Natural killer cell (primary cell): ENCODE measurements at places on chromosomes 5 and 9. TPM values are rescaled to one million over a fixed set of nuclear protein-coding genes. Genes with fewer than 3 reads are reported as not detected.

DNA sequence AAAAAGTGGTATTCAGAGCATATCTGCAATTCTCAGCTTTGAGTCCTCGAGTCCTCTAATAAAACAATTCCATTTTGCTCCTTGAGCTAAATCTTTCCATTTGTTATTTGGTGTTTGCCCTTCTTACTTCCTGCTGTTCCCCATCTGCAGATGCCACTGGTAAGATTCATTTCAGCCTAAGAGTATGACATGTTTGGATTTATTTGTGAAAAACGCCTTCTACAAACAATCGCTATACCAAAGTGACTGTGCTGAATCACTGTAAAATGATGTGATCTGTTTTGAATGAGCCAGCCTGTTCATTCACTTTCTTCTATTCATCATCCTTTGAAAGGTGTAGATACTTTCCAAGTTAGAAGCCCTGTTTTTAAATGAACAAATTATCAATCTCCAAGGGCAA is 27.7 kb downstream of the KCTD16 start:
- DNase-seq = no peak

DNA sequence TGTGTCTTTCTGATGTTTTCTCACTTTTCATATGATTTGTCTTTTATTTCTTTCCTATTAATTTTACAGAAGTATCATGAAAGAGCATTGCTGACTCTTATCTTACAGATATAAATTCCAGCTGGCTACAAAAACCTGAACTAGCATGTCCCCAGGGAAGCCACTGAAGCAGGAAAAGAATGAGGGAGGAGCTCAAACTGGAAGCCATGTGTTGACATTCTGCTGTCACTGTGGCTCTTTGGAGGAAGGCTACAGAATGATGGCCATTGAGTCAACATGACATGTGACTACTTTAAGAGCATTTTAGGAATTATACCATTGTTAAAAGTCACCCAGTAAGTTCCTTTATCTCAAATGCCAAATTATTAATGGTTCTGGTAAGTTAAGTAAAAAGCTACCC is 638.3 kb upstream of the DMAC1 start:
- no peak for DNase-seq

DNA sequence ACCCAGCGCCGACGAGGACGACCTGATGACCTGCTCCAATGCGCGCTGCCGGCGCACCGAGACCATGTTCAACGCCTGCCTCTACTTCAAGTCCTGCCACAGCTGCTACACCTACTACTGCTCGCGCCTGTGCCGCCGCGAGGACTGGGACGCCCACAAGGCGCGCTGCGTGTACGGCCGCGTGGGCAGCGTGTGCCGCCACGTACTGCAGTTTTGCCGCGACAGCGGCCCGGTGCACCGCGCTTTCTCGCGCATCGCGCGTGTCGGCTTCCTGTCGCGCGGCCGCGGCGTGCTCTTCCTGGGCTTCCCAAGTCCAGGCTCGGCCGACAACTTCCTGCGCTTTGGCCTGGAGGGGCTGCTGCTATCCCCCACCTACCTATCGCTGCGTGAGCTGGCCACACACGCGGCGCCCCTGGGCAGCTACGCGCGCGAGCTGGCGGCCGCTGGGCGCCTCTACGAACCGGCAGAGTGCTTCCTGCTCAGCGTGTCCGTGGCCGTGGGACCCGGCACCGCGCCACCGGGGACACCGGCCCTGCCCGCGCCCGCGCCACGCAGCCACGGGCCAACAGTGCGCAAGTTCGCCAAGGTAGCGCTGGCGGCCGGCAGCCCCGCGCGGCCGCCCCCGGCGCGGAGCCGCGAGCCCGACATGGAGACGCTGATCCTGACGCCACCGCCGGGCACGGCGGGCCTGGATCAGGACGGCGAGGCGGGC is 2.7 kb upstream of the PHPT1 start:
- no peak for DNase-seq

DNA sequence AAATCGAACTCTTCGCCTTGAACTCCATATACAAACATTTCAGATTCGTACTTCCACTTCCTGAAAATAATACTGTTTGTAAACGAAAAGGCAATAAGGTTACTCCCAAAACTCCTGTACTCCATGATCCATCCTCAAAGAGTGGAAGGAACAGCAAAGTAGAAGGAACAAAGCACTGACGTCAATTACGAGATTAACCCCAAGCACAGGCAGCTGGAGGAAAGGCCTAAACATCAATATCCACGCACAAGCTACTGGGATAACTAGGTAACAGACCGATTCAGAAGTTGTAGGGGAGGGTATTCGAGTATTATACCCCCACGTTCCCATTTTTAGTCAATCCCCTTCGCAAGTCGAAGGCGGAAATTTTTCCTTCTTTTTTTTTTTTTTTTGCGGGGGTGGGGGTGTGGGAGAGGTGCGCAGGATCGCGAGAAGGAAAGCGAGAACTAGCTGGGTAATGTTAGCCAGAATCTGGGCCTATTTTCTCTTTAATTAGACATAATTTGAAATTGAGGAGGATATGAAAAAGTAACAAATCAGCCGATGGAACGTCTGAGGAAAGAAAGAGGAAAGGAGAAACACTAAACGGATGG is 909 bp downstream of the AFF4 start:
- DNase-seq = no peak

AJM1 gene
- total RNA-seq = 26.6 TPM

PCDHA1 gene
- not detected for total RNA-seq

FCN1 gene
- total RNA-seq = 22.7 TPM

ANKRD33B gene
- 3.9 TPM for total RNA-seq

GRCh38 chr5:139976703-139977102 is 66.4 kb downstream of the NRG2 start:
- no peak for DNase-seq

DNA sequence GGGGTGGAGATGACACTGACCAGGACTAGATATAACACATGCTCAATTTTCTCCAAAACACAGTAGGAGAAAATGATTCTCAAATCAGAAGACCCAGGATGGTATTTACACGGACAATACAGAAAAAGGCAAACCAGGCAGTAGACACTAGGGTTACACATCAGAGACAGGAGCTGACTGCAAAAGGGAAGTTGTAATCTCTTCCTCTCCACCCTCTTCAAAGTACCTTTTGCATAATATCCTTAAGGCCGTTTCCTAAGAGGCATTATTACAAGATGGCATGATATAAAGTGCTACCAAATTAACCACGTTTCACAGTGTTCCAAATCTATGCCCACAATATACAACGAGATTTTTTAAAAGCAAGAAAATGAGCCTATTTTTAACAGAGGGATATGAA is 39.2 kb downstream of the YIPF5 start:
- DNase-seq = no peak

ARHGEF28 gene
- 5.8 TPM for total RNA-seq

GRCh38 chr9:36665387-36665786 is 92.7 kb downstream of the MELK start:
- no peak for DNase-seq

GRCh38 chr9:127353882-127354281 is 43.1 kb upstream of the SLC2A8 start:
- no peak for DNase-seq
